ENCODE measurements at places on chromosomes 1 and 21. TPM values are rescaled to one million over a fixed set of nuclear protein-coding genes. Genes with fewer than 3 reads are reported as not detected.

GRCh38 chr1:197632005-197632404, 143.3 kb downstream of the DENND1B start:
- no peak for DNase-seq

DNA sequence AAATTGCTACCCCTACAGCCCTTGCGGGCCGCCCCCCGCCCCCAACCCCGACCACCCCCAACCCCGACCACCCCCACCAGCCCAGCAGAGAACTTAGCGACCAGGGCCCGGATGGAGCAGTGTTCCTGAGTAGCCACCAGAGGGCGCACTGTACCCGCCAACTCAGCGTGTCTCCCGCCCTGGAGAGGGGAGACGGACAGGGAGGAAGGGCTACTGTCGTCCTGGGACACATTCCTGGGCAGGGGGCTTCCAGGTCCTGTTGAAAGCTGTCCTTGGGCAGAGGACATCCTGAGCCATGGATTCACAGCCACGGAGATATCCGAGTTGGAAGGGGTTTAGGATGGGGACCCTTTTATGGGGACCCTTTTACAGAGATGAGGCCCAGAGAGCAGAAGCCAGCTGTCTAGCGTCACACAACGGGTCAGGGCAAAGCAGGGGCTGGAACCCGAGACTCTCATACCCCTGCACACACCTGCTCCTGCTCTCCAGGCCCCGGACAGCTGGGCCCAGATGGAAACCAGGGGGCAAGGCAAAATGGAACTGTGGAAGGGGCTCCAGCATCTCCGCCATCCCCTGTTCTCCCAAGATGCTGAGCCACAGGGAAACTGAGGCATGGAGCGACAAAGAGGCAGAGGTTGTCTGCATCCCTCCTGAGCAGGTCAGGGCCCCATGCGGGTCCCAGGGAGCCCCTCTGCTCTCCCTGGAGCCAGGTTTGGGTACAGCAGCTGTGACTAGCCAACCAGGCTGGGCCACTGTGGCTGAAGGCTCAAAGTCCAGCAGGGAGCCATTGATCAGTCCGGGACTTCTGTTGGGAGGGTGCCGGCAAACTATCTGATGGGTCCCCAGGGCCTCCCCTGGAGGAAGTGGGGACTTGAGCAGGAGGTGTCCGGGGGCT, 25.0 kb upstream of the LAPTM5 start:
- DNase-seq: peak; percentile 74

GRCh38 chr1:72034827-72035226, 247.5 kb downstream of the NEGR1 start:
- DNase-seq: no peak

- DNase-seq: no peak
These were observed 58.5 kb downstream of the PLA2G4A start for GRCh38 chr1:186887203-186887602.

DNA sequence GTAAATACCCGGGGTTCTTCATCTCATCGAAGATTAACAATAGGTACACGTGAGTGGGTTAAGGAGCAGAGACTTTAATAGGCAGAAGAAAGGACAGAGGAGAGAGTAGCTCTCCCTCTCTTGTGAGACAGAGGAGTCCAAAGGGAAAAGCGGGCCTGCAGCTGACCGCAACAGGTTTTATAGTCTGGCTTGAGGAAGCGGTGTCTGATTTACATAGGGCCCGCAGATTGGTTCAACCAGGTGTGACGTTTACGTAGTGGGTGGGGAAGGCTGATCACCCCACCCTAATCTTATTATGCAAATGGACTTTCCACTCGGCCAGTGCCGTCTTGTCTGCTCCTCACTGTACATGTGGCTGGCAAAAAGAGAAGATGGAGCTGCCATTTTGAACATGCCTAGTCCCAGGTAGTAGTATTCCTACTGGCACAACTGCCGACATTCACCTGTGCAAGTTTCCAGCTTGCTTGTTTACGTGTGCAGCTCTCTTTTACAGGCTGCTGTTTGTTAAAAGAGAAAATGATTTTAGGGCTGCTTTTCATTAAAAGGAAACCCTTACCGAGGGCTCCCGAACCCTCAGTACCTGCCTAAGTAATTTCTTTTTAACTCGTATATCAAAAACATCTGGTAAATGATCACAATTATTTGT, 10.6 kb downstream of the CDC14A start:
- DNase-seq: no peak

DNA sequence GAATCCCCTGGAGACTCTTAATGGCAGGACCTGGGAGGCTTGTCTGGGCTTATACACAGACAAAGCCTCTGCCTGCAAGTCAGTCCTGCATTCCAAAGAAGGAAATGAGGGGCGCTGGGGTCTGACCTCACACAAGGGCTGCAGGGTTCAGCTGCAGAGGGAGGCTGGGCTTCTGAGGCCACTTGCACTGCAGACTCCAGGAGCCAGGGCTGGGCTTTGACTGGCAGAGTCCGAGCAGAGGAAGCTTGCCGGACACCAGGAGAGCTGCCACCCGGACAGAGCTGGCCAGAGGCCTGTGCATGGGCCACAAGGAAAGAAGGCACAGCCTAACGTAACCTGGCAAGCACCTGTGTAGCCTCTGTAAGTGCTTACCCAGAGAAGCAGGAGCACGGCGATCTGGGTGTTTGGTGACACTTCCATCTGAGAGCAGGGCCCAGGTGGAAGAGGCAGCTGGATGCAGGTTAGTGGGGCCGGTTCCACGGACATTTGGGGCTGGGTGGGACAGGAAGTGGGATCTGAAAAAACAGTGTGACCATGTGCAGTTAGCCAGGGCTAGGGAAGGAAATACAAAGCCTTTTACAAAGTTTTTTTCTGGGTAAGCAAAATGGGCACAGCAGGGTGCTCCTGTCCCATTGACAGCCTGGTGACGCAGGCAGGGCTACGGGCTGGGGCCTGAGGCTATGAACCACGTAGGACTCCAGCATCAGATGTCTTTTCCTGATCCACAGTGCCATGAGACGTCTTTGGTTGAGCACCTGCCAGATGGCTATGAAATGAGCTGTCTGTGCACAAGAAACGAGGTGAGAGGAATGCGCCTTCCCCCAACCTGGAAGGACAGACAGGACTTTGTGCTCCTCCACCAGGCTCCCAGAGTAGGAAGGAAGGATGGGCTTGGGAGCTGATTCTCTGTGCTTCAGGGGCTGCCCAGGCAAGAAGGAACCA, 37.3 kb upstream of the LBR start:
- DNase-seq: no peak

GRCh38 chr1:44655609-44656008, 18.7 kb downstream of the TMEM53 start:
- peak; percentile 34 for DNase-seq

DNA sequence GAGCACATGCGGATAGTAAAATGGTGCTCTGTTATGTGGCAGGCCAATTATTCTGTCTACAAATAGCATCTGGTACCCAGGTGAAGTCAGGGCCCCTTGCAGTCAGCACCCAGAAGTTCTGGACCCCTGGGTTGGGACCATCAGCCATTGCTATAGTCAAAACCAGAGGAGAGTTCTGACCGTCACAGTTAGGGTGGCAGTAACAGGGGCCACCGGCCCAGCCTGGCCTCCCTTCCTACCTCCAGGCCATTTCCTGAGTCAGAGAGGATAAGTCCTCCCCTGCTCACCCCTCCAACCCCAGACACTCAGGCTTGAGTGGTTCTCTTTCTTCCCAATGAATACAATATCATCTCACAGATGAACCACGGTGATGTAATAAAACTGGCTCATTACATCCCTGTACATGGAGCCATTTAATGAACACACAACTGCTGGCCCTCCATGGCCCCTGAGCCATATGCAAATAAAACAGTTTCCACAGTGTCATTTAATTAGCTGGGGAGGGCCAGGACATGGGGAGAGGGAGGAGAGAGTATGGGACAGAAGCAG, 673.6 kb downstream of the MATN1 start:
- DNase-seq: no peak

The INAVA gene
- 13.5 TPM for total RNA-seq

Data from HepG2 (cell line).